ENCODE measurements at places on chromosomes 6 and 20.

DNA sequence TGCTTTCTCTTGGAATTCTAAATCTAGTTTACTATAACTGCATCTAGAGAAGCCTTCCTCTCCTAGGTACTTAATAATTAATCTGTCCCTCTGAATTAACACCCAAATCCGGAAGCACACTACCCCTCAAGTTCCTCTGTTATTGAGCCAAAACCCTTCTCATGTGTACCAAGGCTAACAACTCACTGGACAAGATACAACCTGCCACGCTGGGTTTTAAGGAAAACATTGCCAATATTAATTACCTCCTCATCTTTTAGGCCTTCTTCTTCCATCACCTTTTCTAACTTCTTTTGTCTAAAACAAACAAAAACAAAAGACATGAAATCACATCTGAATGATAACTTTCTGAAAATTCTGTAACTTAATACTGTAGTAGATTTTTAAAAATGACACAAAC, 21.9 kb downstream of the STK38 start:
- no peak for DNase-seq

- DNase-seq: no peak
These were observed 164.8 kb downstream of the BACH2 start for GRCh38 chr6:90131614-90132423.

GRCh38 chr20:50508171-50508755, 1.9 kb upstream of the PTPN1 start:
- no peak for DNase-seq

GRCh38 chr6:127762284-127762683, 138.6 kb downstream of the THEMIS start:
- no peak for DNase-seq

GRCh38 chr6:48032151-48032550, 78.8 kb downstream of the PTCHD4 start:
- DNase-seq: no peak

Measured in SHP77 (cell line).